Activated CD4-positive, alpha-beta T cell treated with anti-CD3 and anti-CD28 coated beads, Interleukin-2, Interleukin-6, amounts not matched to agents 100 ng/mL and 50 ng/mL, durations not matched to agents 16 hours and 8 hours (primary cell): ENCODE measurements at places on chromosomes 12 and 14.

DNA sequence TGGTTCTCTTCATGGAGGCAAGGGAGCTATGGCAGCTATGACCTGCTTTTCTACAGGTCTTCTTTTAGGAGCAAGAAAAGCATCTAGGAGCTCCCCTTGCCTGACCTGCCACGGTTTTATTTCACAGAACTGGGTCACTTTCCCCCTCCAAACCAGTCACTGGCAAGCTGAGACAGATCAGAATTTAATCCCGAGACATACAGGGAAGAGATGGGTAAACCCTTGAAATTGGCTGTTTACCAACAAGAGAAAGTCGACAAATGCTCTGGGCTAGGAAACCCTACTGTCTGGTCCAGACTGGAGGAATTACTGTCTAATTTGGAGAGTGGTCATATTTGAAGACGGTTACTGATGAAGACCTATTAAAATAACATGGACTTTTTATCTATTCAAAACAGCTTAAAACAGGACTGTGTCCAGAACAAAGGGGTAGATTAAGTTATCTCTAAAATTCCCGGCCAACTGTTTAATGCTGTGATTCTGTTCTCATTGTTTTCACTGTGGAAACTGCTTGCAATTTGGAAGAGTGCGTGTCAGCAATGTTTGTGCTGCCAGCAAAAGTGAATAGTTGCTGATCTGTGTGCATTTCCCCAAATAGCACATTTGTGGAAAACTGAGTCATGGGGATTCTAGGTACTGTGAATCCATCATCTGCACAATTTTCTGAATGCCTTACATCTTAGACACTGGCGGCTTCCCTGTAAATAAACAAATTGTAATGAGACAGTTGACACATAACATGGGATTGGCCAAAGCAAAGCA, 73.4 kb upstream of the EEA1 start:
- DNase-seq = no peak

DNA sequence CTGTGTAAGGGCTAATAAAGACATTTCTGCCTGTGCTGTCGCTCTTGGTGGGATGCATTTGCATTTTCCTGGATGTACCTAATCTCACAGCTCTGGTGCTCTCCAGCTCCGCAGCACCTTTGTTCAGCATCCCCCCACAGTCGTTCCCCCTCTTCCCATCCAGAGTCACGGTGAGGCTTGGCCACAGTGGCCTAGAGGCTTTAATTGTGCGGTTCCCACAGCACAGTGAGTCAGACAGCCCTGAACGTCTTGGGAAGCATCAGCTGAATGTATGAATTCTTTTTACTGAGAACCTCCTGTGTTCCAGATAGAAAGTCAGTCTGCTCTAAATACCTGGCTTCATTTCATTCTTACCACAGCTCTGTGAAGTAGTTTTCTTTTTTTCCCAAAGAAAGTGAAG, 28.7 kb downstream of the MLXIP start:
- DNase-seq = no peak

DNA sequence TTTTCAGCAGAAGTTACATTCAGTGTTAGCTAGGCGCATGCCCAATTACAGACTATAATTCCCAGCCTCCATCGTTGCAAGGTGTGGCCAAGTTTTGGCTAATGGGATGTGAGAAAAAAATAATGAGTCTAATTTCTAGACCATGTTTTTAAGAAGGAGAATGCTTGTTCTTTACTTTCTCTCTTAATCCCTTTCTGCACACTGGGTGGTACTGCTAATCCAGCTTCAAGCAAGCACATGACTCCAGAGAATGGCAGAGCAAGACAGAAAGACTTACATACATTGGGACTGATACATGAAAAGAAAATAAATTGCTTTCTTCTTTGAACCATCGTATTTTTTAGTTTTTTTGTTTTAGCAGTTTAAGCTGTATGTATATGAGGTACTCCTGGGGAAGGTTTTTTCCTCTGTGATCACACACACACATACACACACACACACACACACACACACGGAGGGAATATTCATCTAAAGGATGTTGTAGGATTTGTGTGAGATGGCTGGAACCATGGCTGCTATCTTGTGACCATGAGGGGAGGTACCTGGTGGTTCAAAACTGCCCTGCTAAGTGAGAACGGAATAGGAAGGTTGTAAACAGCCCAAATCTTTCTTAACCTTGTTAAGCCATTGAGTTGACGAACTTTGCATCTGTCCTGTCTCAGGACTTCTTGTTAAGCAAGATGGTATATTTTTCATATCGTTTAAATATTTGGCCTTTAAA, 34.3 kb upstream of the LTA4H start:
- DNase-seq = no peak

DNA sequence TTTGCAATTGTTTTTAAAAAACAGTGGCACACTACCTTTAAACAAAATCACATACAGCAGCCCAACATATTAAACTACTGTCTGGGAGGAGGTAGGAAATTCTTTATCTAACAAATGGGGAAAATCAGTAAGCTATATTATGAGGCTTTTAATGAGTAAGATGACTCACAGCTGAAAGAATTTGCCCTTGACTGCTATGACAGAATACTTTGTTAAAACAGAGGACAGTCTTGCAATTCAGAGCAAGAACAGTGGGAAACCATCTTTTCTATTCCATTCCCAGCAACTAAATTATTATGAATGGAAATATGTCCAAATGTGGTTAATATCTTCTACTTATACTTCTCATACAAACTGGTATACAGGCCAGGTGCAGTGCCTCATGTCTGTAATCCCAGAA, 49.2 kb upstream of the SGPP1 start:
- no peak for DNase-seq

GRCh38 chr12:127941332-127941731, 325.6 kb upstream of the TMEM132C start:
- DNase-seq = no peak

DNA sequence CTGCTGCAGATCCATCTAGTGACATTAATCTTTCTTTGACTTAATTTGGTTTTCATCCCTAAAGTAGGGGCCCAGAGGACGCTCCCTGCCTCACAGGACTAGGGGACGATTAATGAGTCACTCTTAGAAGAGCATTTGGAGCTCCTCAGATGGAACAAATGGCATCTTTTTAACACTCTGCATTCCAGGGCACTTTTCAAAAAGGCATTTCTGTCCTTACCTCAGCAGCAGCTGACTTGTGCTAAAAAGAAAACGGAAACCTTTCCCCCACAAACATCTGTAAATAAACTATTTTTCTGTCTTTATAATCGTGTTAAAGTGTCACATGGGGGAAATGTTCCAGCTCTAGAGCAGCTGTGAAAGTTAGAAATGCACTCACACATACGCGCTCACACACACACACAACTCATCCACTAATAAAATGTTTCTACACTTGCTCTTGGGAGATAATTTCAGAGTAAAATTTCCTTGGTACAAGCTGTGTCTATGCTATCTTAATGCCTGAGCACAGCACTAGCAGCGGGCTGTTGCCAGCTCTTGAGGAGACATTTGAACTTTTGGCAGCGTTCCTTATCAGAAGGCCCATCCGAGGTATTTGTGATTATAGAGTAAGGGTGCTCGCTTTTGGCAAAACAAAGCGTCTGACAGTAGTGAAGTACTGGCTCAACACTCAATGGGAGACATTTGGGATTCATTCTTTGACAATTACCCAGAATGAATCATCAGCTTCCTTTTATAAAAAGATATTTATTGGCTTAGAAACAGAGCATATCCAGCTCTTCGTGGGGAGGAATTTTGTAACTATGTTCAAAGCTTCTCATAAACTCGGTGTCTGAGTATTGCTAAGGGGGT, 141.3 kb downstream of the PLXNC1 start:
- no peak for DNase-seq

DNA sequence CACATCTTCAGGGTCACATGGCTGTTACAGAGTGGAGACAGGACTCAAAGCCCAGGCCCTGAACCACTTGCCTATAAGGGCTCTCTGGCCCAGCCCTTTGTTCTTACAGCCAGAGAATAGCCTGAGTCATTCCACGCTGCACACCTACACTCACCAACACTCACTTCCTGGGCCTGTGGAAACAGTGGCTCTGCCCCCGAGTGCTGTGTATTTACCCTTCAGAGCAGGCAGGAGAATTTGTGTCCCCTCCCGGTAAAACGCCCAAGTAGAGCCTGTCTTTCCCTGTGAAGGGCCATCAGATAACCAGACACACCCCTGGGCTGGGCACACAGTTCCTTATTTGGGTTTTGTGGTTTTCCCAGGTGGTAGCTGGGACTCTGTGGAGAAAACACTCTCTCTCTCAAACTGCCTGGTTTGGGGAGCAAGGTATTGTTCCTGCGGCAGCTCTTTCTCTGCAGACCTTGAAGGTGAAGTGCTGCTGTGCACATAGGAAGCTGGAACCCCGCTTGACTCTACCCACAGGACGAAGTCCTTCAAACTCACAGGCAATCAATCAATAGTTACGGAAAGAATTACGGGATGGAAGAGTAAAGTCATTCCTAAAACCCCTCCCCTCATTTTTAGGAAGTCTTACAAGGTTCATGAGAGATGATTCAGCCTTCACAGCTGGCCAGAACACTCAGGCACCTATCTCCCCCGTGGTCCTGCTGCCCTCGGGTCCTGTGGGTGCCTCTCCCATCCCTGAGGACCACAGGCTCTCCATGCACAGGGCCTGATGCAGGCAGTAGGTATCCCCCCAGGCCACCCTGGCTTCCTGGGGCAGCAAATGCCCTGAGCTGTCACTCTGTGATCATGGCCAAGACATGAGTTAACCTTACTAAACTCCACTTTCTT, 20.3 kb downstream of the FIGNL2 start:
- peak; percentile 77 for DNase-seq

GRCh38 chr12:51330186-51330585, 6.2 kb upstream of the BIN2 start:
- no peak for DNase-seq

- no peak for DNase-seq
These were observed 2.1 kb downstream of the DUSP6 start for GRCh38 chr12:89350260-89350629.

DNA sequence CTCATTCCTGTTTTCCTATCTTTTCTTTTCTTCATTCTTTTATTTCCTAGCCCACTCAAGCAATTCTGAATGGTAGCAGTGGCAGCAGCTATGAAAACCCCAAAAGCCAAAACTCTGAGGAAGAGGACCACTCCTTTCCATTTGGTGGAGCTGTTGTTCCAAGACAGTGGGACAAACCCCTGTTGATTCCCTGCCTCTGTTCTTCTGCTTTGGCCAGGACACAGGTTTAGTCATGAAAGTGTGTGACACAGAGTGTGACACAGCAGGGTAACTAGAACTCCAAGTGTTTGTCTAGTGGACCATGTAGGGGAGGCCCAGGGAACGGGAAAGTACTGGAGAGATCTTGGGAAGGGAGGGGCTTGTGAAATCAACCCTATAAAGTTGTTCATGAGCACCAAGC, 71.1 kb downstream of the PTCSC3 start:
- DNase-seq = no peak

- no peak for DNase-seq
These were observed 13.6 kb downstream of the FAM222A start for GRCh38 chr12:109727039-109727723.

DNA sequence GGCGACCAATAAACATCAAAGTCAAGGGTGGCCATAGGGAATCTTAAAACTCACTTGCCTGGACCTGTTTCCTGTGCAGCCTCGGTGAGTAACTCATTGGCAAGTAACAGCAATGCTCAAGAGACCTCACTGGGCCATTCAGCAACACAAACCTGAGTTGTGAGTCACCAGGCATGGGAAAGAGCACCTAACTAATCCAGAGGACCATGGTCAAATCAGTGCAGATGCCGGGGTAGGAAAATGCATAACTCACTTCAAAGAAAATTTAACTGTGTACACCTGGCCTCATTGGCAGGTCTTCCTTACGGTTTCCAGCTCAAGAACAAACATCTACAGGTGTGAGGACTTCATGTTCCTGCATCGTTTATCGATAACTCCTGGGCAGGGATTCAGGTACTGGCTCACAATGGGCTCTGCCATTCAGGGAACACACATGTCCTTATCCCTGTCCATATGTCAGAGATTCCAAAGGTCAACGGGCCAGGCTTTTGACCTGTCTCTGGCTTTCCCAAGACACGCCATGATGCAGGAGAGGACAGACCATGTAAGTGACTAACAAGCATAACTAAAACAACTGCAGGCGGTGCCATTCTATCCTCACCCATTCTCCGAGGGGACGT, 211.8 kb downstream of the ANO2 start:
- DNase-seq = no peak

DNA sequence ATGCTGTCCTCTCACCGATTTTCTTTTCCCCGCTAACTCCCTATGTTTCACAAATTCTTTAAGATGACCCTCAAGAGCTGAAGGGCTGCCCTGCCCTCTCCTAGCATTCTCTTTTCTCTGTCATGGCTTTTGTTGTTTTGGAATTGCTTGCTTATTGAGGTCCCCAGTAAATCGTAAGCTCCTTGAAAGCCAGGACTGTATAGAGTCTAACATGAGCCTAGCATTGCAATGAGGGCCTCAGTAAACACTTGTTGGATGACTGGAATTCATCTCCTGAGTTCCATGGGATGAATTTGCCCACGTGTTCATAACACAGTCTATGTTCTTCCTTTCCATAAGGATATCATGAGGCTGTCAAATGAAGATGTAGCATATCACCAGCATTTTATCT, 92.2 kb downstream of the APAF1 start:
- no peak for DNase-seq

DNA sequence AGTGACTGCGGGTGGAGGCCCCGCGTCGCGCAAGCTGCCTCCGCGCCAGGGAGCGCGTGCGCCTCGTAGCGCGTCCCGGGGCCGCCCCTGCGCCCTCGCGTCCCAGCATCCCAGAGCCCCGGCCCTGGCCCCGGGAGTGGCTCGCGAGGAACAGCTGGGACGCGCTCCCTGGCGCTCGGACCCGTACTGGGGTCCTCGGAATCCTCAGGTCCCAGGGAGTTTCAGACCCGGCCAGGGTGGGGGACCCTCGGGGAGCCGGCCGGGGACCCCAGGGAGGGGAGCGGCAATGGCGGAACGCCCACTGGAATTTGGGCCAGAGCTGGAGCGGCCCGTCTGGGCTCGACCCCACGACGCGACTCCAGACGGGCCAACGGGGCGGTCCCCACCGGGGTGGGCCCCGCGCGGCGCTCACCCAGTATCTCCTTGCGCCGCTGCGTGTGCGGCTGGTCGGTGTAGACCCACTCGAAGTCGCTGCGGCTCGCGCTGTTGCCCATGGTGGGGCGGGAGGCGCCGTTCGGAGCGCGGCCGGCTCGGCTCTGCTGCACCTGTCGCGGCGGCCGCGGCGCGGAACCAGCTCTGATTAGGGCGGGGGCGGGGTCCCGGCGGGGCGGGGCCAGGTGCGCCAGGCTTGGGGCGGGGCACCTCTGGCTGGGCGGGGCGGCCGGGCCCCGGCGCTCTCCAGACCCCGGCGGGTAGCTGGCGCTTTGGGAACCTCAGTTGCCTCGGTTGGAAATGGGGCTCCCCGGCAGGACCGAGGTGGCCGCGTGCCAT, at the start of gene DEGS2:
DEGS2 (minus strand) TSS at position 552 of the 771 bp plus-strand sequence; CDS start at position 494, 58 bp downstream.
- peak; percentile 59 for DNase-seq

GRCh38 chr14:99174770-99175319, 97.2 kb downstream of the BCL11B start:
- no peak for DNase-seq
